ENCODE measurements at places on chromosomes 3 and 15.

GRCh38 chr15:48029642-48030041, 91.1 kb upstream of the SLC24A5 start:
- DNase-seq, result no peak

DNA sequence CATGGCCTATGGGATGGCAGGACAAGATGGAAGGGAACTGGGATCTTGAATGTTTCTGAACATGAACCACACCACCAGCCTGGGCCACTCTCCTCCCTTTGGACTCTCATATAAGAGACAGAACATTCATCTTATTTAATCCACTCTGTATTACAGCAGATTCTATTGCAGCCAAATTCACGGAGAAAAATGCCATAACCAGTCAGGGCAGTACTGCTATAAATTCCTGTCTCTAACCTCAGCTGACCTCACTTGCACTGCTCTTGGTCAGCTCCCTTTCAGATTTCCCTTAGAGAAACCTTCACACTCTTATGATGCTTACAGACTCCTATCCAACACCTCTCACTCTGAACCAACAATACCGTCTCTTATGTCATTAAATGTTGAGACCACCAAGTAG, 101.4 kb downstream of the RYK start:
- no peak for DNase-seq

DNA sequence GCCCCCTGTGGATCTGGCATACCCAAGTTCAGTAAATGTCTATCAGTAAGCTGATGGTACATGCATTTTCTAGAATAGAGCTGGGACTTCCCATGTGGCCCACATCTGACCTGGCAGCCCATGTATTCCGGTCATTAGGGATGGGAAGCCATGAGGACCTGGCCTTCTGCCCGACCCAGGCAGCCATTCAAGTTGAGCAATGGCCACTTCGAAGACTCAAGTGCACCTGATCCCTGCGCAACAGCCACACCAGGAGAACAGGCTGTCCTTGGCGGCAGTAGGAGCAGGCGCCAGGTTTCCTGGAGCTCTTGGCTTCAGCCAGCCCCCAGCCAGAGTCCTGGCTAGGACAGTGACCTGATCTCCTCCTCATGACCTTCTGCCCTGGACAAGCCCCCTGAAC, 14.6 kb downstream of the HEMK1 start:
- no peak for DNase-seq

- no peak for DNase-seq
These were observed 15.9 kb downstream of the PARL start for GRCh38 chr3:183868796-183869195.

- peak; percentile 25 for DNase-seq
These were observed 77.1 kb downstream of the WDR76 start for GRCh38 chr15:43903864-43904290.

GRCh38 chr3:69162308-69162980, 40.0 kb upstream of the LMOD3 start:
- DNase-seq, result no peak

GRCh38 chr3:135992072-135992471, 26.5 kb downstream of the PPP2R3A start:
- no peak for DNase-seq

DNA sequence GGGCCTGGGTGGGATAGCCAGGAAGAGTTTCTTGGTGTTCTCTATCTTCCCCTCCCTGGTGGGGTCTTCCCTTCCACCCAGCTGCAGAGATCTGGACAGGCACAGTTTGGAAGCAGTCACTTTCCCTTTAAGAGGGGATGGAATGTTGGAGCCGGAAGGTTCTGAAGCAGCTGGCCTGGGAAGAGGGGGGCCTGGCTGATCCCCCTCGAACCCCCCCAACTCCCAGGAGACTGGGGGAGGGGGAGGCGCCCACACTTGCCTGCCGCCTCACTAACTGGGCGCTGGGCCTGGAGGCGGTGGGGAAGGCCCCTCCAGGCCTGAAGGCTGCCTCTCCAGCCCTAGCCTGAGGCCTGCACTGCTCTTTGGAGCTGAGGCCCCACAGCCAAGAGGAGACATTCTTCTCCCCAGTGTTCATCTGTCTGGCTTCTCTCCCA, 1.4 kb downstream of the DVL3 start:
- DNase-seq, result peak; percentile 63

DNA sequence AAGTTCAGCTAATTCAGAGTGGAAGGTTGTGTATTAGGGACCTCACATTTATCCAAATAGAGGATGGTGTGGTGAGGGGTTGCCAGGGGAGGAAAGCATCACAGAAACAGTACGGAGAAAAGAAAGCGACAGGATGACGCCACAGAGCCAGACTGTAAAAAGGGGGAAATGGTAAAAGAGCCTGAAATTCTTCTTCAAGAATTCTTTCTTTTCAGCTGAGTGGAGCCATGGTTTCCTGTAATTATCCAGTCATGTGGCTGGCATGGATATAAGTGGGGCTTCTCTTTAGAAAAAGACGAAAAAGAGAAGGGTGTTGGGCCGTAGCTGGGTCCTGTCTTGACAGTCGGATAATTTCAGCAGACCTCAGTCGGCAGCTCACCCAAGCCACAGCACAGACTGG, 24.5 kb upstream of the PSMD6 start:
- DNase-seq, result no peak

GRCh38 chr15:100471933-100472332, 56.8 kb downstream of the CERS3 start:
- no peak for DNase-seq

- no peak for DNase-seq
These were observed 147.2 kb downstream of the FOXP1 start for GRCh38 chr3:71436337-71436736.

DNA sequence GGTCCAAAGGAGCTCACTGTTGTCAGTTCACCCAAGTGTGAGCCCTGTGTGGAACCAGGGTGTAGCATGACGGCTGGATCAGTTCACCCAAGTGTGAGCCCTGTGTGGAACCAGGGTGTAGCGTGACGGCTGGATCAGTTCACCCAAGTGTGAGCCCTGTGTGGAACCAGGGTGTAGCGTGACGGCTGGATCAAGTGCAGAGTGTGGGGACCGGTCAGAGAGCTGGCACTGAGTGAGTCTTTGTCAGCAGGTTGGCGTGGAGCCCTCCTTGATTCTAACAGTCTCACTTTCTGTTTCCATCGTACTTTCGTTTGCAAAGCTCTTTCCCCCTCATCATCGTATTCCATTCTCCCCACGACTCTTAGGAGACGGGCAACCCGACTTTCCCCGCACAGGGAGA, 57.9 kb upstream of the DLG1 start:
- no peak for DNase-seq

DNA sequence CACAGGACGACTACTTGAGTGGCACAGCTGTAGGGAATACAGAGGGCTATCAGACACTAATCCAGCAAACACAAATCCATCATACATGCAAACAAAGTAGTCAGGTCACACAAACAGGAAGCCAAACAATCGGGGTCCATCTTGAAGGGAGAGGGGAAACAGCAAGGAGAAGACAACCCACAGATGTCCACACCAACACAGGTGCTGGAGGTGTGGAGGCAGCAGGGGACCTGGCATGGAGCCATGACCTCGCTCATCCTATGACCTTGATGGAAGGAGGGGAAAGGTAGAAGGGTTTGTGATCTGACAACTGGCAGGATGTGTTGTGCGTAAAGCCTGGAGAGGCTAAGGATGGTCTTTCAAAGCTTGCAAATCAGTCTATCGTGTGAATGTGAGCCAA, 39.9 kb upstream of the SKOR1 start:
- DNase-seq, result no peak

GRCh38 chr3:68560728-68561127, 371.6 kb downstream of the TAFA4 start:
- DNase-seq, result no peak

GRCh38 chr3:66098436-66098835, 59.7 kb upstream of the MAGI1 start:
- DNase-seq, result no peak

DNA sequence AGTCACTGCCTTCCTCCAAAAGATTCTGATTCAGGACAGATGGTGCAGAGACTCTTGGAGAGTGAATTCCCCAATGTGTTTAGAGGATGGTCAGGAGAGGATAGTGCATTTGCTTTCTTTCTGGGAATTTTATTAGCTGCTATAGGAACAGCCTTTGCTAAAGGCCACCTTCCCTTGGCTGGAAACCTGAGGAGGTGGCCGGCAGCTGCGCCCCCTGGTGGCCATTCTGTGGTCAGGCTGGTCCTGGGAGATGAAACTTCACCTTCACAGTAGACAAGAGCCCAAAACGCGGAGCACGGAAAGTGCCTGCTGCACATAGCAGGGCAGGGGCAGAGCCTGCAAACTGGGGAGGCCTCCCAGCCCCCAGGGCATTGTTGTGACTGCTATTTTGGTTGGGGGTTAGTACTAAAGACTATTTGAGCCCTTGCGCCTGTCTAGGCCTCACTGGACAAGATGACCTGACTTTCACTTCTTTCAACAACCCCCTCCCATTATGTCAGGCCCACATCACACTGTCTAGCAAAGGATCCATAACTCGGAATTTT, 34.3 kb downstream of the SEC22C start:
- peak; percentile 80 for DNase-seq

DNA sequence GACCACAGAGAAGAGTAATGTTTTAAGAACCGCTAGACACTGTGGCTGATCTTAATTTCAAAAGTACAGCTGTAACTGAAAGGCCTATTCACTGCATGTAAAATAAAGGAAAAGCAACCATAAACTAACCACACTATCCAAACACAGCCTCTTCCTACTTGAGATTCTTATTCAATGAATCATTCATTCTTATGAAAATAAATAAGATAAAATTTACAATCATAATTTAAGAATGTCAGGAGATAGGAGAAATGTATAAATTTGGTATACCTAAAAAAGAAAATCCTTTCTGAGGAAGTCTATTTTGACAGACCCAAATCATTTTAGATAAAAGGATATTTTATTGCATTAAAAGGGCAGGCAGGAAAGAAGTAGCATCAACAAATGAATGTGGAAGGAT, 533.5 kb upstream of the ZNF385D start:
- DNase-seq, result no peak

DNA sequence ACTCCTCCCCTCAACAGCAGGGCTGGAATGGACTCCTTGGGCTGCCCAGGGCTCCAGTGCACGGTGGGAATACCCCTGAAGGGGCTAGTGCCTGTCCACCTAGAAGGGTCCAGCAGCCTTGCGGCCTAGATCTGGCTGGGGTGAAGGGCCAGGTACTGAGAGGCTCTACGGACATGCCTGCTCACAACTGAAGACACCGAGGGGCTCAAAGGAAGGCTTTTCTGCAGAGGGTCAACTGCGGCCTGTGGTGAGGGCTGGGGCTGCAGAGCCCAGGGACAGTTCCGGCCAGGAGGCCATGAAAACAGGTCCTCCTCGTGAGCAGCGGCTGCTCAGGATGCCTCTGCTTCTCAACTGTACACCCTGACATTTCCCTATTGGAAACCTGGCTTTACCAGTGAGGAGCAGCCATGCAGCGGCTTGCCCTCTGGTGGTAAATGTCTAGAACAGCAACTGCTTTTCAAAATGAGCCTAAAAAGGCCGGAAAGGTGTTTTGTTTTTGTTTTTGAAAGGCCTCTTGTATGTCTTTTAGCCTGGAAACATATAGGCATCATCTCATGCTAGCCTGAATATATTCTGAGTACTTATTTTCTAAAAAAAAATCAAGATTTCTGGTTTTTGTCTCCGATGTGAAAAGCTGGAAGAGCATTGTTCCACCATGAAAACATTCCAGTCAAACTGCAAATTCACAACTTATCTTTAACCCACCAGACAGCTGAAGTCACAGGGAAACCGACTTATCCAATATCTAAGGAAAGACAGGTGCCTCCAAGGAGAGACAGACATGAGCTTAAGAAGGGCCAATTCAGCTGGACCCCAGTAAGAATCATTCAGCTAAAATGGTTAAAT, 163.4 kb downstream of the KLF13 start:
- peak; percentile 56 for DNase-seq

GRCh38 chr3:31880482-31881078, 100.5 kb downstream of the OSBPL10 start:
- DNase-seq, result no peak

DNA sequence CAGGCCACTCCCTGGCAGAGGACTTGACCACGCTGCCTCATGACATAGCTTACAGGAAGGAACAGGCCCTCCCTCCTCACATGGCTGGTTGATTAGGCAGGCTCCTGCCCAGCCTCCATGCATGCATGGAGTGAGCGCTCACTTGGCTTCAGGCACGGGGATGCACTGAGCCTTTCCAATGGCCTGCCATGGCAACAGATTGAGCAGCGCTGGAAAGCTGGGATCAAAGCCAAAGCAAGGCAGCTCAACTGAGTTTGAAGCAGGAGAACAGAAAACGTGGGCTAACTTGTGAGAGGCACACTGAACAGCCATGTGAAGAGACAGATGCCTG, 5.9 kb upstream of the GRAMD2A start:
- no peak for DNase-seq

- DNase-seq, result no peak
These were observed 34.7 kb downstream of the GAP43 start for GRCh38 chr3:115658032-115658336.

DNA sequence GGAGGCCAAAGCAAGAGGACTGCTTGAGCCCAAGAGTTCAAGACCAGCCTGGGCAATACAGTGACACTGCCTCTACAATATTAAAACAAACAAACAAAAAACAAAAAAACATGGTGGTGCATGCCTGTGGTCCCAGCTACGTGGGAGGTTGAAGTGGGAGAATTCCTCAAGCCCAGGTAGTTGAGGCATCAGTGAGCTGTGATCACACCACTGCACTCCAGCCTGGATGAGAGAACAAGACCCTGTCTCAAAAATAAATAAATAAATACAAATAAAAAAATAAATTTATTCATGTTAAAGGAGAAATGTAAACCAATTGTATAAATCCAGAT, 200.6 kb downstream of the BCHE start:
- DNase-seq, result no peak

DNA sequence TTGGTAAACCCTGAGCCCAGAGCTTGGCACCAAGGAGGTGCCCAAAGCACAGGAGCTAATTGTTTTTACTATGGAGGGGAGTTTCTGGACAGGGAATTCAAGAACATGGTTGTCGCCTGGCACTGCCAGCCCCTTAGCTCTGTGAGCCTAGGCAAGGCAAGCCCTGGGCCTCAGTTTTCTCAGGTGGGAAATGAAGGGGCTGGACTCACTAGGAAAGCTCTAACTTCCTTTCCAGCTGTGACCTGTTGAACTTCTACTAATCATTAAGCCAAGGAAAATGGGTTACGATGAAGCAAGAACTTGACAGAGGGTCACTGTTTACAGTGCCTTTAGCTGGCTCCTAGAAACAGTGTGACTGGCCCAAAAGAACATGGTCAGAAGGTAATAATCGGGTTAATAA, 277.2 kb downstream of the SHQ1 start:
- no peak for DNase-seq

GRCh38 chr15:58608129-58608590, 141.3 kb downstream of the ADAM10 start:
- no peak for DNase-seq

GRCh38 chr15:51448622-51449399, 107.4 kb downstream of the GLDN start:
- DNase-seq, result no peak
